ENCODE measurements at places on chromosomes 3 and 15.

DNA sequence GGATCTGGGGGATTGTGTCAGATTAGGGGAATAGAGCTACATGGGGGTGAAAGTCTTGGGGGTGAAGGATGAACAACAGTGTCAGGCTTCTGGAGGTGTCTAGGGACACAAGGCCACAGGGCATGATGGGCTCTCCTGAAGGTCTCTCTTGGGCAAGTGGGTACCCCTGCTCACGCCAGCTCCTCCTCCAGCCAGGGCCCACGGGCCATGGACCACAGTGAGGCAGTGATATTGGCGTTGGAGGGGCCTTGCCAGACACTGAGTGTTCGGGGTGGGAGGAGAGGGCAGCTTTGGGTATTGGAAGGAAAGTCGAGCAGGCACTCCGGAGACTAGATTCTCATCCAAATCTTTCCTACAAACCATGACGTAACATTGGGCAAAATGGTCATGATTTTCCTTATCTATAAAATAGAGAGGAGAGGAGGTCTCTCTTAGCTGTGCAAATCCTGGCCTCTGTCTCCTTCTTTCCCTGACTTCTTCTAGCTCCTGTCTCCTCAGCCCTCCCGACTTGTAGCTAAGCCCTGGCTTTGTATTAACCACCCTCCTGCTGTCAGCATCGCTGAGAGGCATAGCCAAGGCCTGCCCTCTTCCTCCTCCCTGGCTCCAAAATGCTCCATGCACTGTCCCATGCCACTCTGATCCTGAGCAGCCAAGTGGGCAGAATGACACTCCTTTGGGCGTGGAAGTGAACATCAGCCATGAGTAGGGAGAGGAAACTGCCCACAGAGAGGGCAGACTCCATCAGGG, 24.0 kb upstream of the SRP14 start:
- no peak for DNase-seq

DNA sequence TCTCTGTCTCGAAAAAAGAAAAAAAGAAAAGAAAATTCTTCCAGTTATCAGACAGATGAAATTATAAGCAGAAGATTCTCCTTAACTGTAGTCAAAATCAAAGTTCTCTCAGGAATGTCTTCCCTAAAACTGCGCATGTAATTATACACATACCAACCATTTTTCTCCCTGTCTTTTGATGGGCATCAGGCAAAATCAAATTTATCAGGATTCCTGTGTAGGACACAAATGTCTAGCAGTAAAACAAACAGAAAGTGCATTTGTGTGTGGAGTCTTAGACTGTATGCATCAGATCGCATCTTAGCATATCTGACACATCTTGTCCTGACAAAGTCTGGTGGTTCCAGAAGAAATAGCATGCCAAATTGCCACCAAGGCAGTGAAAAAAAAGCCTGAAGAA, 3.9 kb upstream of the ARPIN start:
- no peak for DNase-seq

DNA sequence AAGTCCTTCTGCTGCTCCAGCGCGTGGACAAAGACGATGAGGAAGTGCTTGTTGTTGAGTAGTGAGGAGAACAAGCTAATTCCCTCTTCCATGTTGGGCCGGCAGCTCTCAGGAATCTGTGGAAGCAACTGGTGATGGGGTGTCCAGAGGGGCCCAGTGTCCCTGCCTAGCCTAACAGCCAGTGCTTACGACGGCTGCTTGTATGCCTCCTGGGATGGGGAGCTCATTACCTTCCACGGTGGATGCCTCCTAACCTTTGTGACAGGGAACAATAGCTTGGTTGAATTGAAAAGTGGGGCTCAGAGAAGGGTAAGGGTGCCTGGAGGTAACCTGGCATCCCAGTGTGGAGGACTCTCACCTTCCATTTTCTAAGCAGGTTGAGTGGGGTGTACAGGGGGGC, 22.9 kb downstream of the H1-8 start:
- DNase-seq = no peak

GRCh38 chr15:59384507-59384906, 11.8 kb upstream of the MYO1E start:
- no peak for DNase-seq

GRCh38 chr3:136385457-136385856, 135.3 kb downstream of the PCCB start:
- no peak for DNase-seq

Measured in stimulated activated CD8-positive, alpha-beta memory T cell treated with anti-CD3 and anti-CD28 coated beads, Interleukin-4, amount 100 ng/mL, for 4 hours (primary cell).